ENCODE measurements at places on chromosomes 5 and 9. TPM values are rescaled to one million over a fixed set of nuclear protein-coding genes. Genes with fewer than 3 reads are reported as not detected.

DNA sequence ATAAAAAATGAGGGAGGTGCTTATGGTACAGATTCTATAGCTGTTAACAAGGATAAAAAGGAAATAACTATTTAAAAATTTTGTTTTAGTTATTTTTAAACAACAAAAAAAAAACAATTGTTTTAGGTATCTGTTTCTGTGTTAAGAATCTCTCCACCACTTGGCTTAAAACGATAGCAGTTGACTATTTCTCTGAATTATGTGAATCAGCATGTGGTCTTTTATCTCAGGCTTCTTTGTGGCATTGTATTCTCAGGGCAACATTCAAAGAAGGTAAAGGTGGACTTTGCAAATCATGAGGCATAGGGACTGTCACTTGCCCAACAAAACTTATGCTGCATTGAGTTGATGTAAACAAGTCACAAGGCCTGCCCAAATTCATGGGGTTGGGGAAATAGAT lies 55.2 kb downstream of the ERBIN start:
- H3K4me1 ChIP-seq: peaks cover 29% of the 10 kb centered on the region
- H3K36me3 ChIP-seq: no peaks in the 10 kb centered on the region
- no peak overlapping the region for H3K4me3 ChIP-seq

Gene POLR3G
- 2.6 TPM for total RNA-seq

DNA sequence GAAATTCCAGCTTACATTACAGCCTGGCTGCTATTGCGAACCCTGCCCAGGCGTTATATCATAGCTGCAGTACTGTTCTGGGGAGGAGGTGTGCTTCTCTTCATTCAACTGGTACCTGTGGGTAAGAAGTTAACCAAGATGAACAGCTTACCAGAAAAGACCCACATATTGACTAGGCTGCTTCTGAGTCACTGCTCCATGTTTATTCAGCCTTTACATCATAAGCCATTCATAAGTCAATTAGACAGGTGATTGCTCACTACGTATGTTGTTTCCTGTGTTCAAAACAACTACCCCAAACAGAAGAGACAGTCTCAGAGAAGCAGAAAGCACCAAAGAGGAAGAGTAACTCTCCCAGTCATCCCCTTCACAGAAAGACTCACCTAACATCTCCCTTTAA lies 34.7 kb upstream of the SLC22A5 start:
- H3K27ac ChIP-seq: no peak overlapping the region
- no peaks in the 10 kb centered on the region for H3K27me3 ChIP-seq
- H3K4me3 ChIP-seq: no peak overlapping the region
- no peaks in the 10 kb centered on the region for H3K36me3 ChIP-seq
- no peaks in the 10 kb centered on the region for H3K4me1 ChIP-seq

Gene WDR38
- 0.79 TPM for total RNA-seq

DNA sequence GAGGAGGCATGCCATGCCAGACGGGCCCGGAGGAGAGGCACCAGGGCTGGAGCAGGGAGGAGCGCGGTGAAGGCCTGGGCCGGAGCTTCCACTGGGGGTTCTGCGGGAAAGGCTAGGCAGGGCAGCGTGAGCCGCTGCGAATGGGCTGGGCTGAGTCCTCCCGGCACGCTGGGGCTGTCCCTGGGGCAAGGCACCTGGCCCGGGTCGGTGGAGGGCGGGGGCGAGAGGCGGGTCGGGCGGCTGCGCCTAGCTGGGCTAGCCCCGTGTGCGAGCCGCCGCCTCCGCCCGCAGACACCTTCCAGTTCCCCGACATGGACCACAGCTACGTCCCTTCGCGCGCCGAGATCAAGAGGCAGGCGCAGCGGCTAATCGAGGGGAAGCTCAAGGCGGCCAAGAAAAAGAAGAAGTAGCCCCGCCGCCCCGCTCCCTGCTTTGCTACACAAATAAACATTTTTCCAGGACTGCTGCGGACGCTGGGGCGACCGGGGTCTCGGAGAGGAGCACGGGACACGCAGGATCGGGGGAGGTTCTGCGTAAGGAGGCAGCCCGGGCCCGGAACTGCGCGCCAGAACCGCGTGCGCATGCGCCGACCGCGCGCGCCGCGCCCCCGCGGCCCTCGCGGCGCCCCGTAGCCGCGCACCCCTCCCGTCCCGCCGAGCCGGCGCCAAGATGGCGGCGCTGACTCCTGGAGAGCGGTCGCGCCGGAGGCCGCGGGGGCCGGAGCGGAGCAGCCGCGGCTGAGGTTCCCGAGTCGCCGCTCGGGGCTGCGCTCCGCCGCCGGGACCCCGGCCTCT lies at the start of gene RABL6:
Gene RABL6, plus strand, starts transcription at position 668 of the 794 bp plus-strand sequence. CDS start 249 bp downstream, outside the sequence.
- H3K4me3 ChIP-seq: peak within 1 kb of the TSS; percentile 92
- peak; percentile 70 for DNase-seq
- no peaks in the 10 kb centered on the region for H3K27me3 ChIP-seq

Measured in thyroid gland (tissue), 4 donors.